ENCODE measurements at places on chromosomes 7 and 10. TPM values are rescaled to one million over a fixed set of nuclear protein-coding genes. Genes with fewer than 3 reads are reported as not detected.

Gene PARD3
- total RNA-seq = 39.6 TPM

Gene OR13A1
- not detected for total RNA-seq

Gene PRTFDC1
- 12.0 TPM for total RNA-seq

Gene SPDYE11
- not detected for total RNA-seq

Gene CLEC5A
- 11.6 TPM for total RNA-seq

Gene COX15
- total RNA-seq = 37.8 TPM

Gene CHST15
- total RNA-seq = 23.5 TPM

Gene TUBAL3
- 0.49 TPM for total RNA-seq

Gene NPFFR1
- 0.03 TPM for total RNA-seq

Gene SUGCT
- total RNA-seq = 7.6 TPM

Gene FOXP2
- 10.1 TPM for total RNA-seq

Gene CUTC
- 17.5 TPM for total RNA-seq

Gene TMEM209
- total RNA-seq = 18.9 TPM

Gene GNAT3
- total RNA-seq = 1.2 TPM

Gene NCF1
- 6.8 TPM for total RNA-seq

Gene TEX47
- total RNA-seq = not detected

Gene KCNIP2
- total RNA-seq = 2.5 TPM

Gene FBXO24
- total RNA-seq = 1.6 TPM

Gene KCP
- total RNA-seq = 5.2 TPM

Gene NEUROD6
- total RNA-seq = not detected

Gene RBP3
- total RNA-seq = not detected

Gene DYNC1I1
- 2.7 TPM for total RNA-seq

Gene LRRTM3
- total RNA-seq = not detected

Gene RAPGEF5
- total RNA-seq = 53.4 TPM

Gene AS3MT
- 5.4 TPM for total RNA-seq

Data from mucosa of gallbladder (tissue), 1 donor.